ENCODE measurements at places on chromosomes 5 and 9.

- no peak for DNase-seq
These were observed 167.7 kb downstream of the TARS1 start for GRCh38 chr5:33608344-33609041.

GRCh38 chr5:83741571-83741970 lies 20.9 kb upstream of the HAPLN1 start:
- no peak for DNase-seq

- no peak for DNase-seq
These were observed 19.2 kb downstream of the ADCY2 start for GRCh38 chr5:7415123-7415522.

- DNase-seq, result no peak
These were observed 17.9 kb upstream of the RPS23 start for GRCh38 chr5:82295959-82296531.

DNA sequence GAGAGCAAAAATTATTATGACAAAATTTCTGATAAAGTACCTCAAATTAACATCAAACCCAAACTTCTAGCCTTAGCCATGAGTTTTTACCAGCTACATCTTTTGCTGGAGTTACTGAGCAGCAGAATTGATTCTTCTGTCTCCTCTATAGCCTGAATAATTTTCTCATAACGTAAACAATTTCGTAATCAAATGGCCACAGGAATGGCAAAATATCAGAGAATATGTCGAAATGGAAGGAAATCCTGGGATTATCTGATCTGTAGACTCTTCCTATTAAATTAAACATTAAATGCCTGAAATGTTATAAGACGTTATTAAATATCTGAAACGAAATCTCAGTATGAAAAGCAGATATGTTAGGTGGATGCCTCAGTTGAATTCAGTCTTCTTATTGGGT lies 41.1 kb downstream of the LURAP1L start:
- no peak for DNase-seq

DNA sequence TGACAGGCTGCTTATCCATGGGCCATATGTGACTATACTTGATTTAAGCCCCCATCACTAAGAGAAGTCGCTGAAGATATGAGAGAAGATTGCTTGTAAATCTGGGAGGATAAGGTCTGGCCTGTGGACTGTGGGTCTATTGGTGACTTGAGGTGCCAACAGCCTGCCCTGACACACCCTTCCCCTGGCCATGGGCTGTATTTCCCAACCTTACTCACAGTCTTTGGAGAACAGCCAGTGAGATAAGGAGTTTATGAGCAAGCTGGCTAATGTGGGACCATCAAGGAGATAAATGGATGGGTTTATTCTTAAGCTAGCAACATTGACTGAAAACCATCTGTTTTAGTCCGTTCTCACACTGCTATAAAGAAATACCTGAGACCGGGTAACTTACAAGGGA lies 231.3 kb downstream of the ZSWIM6 start:
- DNase-seq, result no peak

DNA sequence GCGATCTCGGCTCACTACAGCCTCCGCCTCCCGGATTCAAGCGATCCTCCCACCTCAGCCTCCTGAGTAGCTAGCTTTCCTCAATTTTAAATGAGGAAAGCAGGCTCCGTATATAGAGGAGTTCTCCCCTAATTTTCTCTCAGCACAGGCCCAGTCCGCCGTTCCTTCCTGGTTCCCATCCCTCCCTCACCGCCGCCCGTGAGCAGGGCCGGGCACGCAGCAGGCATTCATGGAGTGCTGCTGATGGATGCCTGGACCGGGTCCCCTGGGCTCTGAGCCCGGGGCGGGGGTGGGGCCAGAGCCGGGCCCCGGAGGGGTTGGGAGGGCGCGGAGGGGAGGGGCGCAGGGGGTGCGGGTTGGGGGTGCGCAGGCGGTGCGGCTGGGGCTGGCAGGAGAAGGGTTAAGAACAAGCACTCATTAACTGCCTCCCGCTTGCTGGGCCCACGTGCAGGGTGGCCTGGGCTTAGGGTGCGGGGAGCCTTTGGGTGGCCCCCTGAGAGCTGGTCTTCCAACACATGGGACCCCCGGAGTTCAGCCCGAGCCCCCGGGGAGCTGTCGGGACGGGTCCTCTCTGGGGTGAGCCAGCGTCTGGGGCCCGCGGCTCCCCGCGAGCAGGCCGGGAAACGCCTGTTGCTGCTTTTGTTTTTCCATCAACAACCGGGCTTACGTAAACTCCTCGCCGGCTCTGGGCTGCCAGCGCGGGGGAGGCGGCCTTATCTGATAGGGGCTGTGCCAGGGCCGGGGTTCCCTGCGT lies 33.7 kb downstream of the LHX2 start:
- peak; percentile 43 for DNase-seq

DNA sequence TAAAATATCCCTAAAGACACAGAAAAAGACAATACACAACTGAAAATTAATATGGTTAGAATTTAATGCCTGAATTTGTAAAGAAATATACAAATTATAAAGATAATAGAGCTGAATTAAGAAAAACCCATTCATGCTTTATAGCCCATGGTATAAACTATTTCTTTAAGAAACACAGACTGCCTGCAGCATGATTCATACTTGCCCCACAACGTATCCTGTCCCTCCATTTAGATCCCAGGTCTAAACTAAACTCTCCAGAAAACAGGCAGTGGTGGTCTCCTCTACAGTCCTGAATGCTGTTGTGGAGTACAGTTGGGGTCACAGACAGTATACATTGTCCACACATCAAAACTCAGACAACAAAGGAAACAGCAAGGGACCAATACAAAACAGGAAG lies 24.8 kb downstream of the IL6ST start:
- DNase-seq, result no peak

GRCh38 chr5:164649266-164649665 lies 1143.8 kb downstream of the MAT2B start:
- DNase-seq, result no peak

- no peak for DNase-seq
These were observed 6.8 kb upstream of the ENTPD8 start for GRCh38 chr9:137447722-137448601.

GRCh38 chr9:134484479-134484878 lies 157.1 kb upstream of the COL5A1 start:
- DNase-seq, result no peak

DNA sequence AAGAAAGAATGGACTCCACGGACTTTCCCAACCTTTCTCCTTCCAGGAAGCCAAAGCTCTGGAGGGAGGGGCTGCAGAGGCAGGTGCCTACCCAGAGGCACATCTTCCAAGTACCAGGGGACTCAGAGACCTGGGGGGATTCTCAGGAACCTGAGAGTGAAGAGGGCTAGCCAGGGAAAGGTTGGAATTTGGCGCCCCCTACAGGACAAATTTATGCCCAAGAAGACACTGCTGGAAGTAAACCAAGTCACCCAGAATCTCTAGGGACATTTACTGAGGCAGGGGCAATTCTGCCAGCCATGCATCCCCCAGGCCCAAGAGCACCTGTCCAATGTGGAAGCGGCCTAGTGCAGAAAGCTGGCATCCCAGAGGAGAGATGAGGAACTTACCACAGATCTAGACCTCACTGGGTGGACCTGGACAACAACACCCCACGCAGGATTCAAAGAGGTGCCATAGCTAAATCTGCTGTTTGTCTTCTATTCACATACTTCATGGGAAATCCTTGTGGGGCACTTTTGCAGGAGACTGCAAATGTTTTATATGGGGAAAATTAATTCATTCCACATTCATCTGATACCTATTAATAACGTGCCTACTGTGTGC lies 25.9 kb upstream of the IDNK start:
- DNase-seq, result peak; percentile 43

DNA sequence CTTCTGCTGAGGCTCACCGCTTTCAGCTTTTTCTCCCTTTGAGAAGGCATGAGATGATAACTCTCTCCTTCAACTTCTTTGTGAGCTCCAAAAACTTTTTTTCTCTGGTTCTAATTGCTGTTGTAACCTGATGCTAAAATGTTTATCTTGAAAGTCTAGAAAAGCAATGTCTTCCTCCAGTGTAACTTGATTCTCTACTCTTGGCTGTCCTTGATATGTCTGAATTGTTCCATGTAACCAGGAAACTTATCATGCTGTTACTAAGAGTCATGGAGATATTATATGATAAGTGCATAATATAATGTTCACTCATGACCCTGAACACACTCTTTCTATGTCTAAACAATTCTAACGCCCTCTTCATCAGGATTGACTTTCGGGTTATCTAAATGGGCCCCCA lies 128.0 kb upstream of the ABCA1 start:
- DNase-seq, result peak; percentile 4

DNA sequence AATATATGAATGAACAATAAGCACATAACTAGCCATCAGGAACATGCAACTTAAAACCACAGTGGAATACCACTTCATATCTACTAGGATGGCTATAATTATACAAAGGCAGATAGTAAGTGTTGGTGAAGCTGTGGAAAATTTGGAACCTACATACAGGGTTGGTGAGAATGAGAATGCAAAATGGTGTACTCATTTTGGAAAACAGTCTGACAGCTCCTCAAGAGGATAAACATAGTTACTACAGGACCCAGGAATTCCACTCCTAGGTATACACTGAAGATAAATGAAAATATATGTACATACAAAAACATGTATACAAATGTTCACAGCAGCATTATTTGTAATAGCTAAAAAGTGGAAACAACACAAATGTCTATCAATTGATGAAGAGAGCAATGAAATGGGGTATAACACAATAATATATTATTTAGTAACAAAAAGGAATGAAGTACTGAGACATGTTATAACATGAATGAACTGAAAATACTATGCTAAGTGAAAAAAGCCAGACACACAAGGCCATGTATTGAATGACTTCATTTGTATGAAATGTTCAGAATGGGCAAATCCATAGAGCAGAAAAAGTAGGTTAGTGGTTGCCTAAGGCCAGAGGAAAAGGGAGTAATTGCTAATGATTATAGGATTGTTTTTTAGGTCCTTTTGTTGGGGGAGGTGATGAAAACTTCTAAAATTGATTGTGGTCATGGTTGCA lies 31.2 kb upstream of the CDK5RAP2 start:
- peak; percentile 48 for DNase-seq

- DNase-seq, result no peak
These were observed 2.8 kb upstream of the PTPDC1 start for GRCh38 chr9:94081435-94081834.

- DNase-seq, result no peak
These were observed 29.8 kb upstream of the CLPTM1L start for GRCh38 chr5:1374679-1375055.

DNA sequence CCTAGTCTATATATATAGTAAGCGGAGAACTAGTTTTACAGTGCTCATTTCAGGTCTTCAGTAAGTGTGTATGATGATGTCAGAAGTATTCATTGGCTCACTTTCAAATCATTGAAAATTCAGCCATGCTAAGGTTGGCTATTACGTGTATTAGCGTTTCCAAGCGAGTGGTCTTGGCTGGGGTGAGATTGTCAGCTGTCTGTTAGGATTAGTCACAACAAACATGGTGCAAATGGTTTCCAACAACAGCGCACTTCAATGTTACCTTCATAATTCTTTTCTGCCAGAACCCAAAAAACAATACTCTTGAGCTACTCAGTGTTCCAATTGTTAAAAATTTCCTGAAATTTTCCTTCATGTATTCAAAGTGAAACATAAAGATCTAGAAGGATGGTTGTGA lies 283.0 kb downstream of the AOPEP start:
- no peak for DNase-seq

GRCh38 chr5:176819476-176819875 lies 9.1 kb downstream of the UNC5A start:
- DNase-seq, result no peak

GRCh38 chr5:51696122-51696521 lies 312.9 kb downstream of the ISL1 start:
- no peak for DNase-seq

GRCh38 chr5:103224118-103224893 lies 34.3 kb upstream of the MACIR start:
- DNase-seq, result peak; percentile 71

DNA sequence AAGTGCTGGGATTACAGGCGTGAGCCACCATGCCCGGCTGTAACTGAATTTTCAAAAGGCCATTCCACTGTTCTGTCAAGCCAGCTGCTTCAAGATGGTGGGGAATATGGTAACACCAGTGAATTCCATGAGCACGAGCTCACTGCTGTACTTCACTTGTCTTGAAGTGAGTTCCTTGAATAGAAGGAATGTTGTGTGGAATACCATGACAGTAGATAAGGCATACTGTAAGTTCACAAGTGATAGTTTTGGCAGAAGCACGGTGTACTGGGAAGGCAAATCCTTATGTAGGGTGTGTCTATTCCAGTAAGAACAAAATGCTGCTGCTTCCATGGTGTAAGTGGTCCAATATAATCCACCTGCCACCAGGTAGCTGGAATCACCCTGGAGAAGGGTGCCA lies 6.6 kb upstream of the PRXL2C start:
- DNase-seq, result no peak

DNA sequence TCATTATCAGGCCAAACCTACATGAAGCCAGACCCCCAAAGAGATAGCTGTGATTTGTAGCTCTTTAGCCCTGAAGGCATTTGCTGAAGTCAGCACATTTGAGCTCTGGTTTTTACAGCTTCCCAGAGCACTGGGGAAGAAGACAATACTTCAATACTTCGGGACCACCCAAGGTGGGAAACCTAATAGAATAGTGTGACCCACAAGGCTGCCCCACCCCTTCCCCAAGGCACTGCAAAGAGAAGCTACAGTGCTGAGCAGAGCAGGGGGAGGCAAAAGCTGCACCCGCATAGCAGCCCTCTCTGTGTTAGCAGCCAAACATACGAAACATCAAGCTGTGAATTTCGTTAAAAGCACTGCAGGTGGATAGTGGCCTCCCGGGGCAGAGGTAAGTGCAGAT lies 87.3 kb downstream of the HSD17B3 start:
- DNase-seq, result no peak

- DNase-seq, result no peak
These were observed 10.8 kb downstream of the DMAC1 start for GRCh38 chr9:7788772-7789171.

DNA sequence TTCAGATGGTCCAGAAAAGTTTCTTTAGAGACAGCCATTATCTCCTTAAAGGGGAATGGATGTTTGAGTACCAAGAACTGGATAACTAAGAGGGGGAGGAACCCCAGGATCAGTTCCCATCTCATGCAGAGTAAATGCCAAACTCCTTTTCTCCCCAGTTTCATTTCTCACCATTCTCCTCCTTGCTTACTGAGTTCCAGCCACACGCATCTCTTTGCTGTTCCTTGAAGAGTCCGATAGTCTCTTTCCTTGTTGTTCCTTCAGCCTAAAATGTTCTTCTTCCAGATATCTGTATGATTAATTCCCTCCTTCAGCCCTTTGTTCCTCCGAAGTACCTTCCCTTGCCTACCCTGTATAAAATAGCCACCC lies 30.0 kb downstream of the KDM4C start:
- no peak for DNase-seq

DNA sequence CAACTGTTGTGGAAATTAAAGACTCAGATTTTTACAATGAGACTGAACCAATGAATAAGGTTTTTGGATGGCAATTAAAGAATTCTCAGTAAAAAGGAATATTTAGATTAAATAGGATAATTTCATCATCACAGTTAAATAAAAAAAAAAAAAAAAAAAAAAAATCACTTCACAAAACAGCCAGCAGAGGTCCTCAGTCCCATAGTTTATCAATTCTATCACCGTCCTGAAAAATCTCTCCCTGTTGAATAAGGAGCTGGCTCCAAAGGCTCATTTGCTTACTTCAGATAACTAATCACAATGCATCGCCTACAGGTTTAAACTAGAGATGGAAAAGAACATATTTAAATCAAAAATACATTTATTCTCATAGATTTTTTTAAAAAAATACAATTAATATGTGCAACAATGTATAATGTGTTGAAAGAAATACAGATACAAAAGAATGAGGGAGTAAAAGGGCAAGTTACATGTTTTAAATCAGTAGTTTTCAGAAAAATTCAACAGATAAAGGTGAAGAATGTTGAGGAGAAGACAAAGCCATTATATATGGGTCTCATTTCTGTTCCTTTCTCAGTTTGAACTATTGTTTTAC lies 175.8 kb upstream of the CHD1 start:
- DNase-seq, result peak; percentile 54

All from common myeloid progenitor, CD34-positive (primary cell).